SK-N-SH (cell line): ENCODE measurements at places on chromosomes 1 and 21. TPM values are rescaled to one million over a fixed set of nuclear protein-coding genes. Genes with fewer than 3 reads are reported as not detected.

GRCh38 chr1:100927276-100927675, 31.4 kb downstream of the SLC30A7 start:
- DNase-seq, result no peak

DNA sequence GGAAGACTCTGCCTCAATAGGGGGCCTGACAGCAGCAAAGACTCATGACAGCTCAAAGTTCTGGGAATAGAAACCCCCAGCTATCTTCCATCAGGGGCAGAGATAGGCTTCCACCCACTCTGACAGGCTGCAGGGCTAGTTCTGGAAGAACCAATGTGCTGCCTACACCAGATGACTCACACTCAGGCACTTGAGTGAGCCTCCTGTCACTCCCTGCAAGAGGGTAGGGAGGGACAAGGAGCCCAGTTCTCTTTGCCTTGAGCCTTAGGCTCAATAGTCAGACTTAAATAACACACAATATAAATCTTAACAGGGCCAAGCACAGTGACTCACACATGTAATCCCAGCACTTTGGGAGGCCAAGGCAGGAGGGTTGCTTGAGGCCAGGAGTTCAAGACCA, 386.4 kb downstream of the HHAT start:
- DNase-seq, result no peak

Gene SPATA21
- polyA plus RNA-seq, result 0.10 TPM in 1 of 2 replicates, not detected in the other

- DNase-seq, result no peak
Observed at GRCh38 chr1:66676613-66677298, 75.5 kb upstream of the DYNLT5 start.

GRCh38 chr1:227947676-227948492, at the start of gene WNT9A:
WNT9A (minus strand) TSS chr1:227947932; CDS start chr1:227947887, 45 bp downstream.
- DNase-seq, result peak; percentile 81

Gene NTNG1
- polyA plus RNA-seq, result 0.03 and 0.13 TPM in 2 replicates

Gene KDF1
- not detected in 2 replicates for polyA plus RNA-seq

DNA sequence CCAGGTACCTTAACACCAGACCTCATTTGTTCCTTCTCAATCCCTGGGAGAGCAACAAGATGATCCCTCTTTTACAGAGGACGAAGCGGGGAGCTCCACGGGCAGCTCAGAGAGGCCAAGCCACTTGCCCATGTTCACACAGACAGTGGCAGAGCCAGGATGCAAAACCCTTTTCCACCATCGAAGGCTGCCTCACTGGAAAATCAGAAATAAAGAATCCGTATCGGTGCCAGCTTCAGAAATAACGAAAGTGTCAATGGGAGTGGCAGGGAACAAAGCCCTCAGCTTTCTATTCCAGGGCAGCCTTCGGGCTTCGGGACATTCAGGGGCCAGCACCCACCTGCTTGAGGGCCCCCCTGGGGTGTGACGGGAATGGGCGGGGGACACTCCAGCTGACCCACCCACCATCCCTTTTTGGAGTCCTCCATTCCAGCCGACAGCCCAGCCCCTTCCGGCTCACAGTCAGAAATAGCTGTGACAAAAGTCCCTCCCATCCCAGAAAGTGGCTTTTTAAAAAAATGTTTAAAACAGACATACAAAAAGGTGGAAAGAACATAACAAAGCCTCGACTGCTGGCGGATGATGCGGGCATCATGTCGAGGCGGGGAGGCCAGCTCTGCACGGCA, 6.0 kb downstream of the IFFO2 start:
- no peak for DNase-seq

Gene SMYD2
- 23.1 and 30.4 TPM in 2 replicates for polyA plus RNA-seq

Gene ANKRD34A
- polyA plus RNA-seq, result 2.6 and 3.6 TPM in 2 replicates

DNA sequence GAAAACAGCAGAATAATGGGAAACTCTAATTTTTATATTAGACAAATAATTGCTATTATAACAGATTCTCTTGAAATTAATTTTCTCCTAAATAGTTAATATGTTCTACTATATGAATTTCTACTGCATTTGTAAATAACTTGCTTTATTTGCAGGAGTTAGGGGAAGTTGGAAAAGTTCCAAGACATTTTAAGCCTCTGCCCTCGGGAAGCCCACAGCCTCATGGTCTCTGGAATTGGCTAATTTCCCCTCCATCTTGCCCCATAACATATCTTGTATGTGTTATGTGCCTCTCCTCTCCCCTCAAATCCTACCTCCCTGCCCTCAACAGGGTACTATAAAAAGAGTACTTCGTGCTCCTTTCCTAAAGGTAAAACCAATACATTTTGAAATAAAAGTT, 271.4 kb upstream of the NR5A2 start:
- DNase-seq, result no peak

- no peak for DNase-seq
Observed at GRCh38 chr1:48066936-48067335, 69.8 kb upstream of the TRABD2B start.

DNA sequence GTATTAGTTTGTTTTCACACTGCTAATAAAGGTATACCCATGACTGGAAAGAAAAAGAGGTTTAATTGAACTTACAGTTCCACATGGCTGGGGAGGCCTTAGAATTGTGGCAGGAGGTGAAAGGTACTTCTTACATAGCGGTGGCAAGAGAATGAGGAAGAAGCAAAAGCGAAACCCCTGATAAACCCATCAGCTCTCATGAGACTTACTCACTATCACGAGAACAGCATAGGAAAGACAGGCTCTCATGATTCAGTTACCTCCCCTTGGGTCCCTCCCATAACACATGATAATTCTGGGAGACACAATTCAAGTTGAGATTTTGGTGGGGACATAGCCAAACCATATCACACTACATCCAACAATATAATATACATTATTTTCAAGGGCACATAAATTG, 145.7 kb upstream of the BARHL2 start:
- DNase-seq, result no peak

GRCh38 chr21:36610201-36610600, 88.7 kb upstream of the SIM2 start:
- no peak for DNase-seq

GRCh38 chr1:11380500-11380899, 98.5 kb upstream of the DISP3 start:
- DNase-seq, result no peak

Gene RHOU
- 0.36 and 0.44 TPM in 2 replicates for polyA plus RNA-seq

- DNase-seq, result no peak
Observed at GRCh38 chr1:150981177-150981804, 801 bp upstream of the ANXA9 start.

Gene EPHA8
- polyA plus RNA-seq, result 0.02 and 0.18 TPM in 2 replicates

Gene GPR52
- 0.08 TPM in 1 of 2 replicates, not detected in the other for polyA plus RNA-seq

DNA sequence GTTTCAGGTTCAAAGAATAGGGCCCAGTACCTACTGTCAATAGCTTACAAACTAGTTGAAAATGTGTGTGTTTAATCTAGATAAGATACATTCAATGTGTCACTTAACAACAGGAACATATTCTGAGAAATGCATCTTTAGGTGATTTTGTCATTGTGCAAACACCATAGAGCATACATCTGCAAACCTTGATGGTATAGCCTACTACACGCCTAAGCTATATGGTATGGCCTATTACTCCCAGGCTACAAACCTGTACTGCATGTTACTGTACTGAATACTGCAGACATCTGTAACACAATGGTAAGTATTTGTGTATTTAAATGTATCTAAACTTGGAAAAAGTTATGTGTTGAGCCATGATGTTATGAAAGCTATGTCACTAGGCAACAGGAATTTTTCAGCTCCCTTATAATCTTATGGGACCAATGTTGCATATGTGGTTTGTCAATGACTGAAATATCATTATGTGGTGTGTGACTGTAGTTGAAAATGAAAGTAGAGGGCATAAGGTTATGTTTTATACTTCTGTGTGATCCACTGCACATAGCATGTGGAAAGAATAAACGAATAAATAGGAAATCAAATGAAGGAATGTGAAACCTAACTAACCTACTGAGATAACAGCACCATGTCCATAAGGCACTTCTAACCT, 129.0 kb upstream of the CAMK1G start:
- DNase-seq, result no peak

- DNase-seq, result peak; percentile 86
Observed at GRCh38 chr1:1441002-1441888, 5.8 kb downstream of the VWA1 start.

DNA sequence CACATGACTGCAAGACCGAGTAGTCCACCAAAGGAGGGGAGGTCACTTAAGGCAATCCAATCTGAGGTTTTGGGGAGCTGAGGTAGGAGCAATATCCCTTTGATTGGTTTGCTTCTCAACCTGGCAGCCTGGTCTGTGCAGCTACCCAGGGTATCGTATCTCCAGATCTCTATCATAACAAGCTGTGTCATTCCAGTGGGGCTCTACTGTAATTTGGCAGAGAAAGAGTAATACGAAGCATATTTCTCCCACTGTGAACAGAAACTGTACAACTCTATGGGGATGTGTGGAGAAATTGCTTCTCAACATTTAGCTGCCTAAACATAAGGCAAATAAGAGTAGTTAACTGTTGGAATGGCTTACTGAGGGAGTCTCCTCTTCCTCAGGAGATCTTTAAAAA, 20.6 kb downstream of the CD101 start:
- peak; percentile 44 for DNase-seq

DNA sequence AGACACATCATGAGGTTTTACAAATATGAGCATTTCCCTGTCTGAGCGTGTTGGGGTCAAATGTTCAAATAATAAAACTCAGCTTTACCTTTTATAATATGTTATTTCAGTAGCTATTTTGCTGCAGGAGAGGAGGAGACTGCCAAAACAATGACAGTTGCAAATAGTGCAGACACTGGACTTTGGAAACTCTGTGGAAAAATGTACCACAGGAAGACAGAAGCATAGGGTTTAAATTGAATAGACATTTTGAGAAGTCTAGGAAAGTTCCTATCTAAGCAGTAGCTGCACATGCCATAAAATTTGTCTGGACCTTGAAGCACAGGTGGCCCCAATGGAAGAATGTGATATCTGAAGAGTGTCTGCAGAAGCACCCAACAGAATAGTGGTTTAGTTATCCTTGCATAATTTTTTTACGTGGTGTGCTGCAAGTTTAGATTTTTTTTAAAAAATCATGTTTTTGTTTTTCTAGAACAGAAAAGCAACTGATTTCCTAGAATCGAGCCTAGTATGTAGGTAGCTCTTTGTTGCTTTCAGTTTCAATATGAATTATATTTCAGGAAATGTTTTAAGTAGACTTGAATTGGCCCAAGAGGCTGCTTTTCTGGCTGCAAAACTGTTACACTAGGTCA, 14.0 kb upstream of the GBP5 start:
- no peak for DNase-seq

Gene KMO
- polyA plus RNA-seq, result not detected in 2 replicates

DNA sequence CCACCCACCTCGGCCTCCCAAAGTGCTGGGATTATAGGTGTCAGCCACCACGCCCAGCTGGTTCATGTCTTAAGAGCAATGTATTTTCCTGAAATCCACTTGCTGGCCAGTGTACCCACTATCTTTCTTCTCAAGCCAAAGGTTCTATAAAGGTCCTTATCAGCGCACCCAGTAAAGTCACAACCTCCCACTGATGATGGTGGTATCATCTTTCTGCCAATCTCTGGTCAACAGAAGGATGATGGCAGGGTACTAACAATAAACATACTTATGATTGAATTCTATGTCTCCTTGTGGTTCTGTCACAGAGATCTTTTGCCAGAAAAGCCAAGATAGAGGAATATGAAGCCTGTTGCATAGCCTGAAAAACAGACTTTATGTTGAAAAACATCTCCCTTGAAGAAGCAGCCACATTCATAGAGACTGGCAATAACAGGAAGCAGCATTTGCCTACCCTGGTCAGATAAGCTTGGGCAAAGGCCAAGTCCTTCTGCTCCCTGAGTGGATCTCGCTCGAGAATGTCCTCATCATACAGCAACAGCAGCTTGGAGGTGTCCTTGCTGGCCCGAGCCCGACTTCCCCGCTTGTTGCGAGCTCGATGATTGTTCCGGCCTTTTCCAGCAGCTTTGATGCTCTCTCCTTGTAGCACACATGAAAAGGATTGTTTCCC, 73.0 kb downstream of the DAP3 start:
- DNase-seq, result no peak

DNA sequence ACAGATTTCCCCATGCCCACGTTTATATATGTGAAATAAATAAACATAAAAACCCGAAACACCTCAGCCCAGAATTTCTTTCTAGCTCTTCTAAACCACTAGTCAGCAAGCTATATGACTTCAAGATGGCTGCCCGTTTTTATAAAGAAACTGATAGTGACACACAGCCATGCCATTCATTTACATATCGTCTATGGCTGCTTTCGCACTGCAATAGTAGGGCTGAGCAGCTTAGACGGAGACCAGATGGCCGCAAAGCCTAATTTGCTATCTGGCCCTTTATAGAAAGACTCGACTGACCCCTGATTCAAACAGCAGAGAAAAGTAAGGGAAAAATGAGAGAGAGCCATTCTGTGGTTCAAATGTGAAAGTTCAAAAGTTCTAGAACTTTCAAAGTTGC, 45.7 kb upstream of the FMN2 start:
- no peak for DNase-seq

GRCh38 chr1:235073968-235074522, 54.6 kb downstream of the TOMM20 start:
- no peak for DNase-seq

DNA sequence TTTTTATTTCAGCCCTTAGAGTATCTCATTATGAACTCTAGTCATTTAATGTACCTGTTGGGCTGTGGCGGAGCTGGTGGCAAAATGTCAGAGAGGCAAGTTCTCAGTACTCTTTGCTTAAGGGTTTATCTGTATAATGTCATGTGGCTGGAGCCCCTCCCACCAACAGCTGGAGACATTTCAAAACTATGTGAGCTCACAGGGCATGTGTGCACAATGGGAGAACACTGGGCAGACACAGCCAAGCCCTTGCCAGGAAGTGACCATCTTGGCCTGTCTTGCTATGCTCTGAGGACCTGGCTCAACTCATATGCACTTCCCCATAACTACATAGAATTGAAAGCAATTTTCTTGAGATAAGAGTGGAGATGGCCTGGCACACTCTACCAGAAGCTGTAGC, 296.4 kb downstream of the PTPRU start:
- no peak for DNase-seq

GRCh38 chr1:198563583-198563982, 23.1 kb upstream of the ATP6V1G3 start:
- DNase-seq, result no peak

GRCh38 chr1:58318157-58319005, 228.1 kb downstream of the OMA1 start:
- no peak for DNase-seq

Gene ZBTB7B
- polyA plus RNA-seq, result 15.7 and 22.1 TPM in 2 replicates

DNA sequence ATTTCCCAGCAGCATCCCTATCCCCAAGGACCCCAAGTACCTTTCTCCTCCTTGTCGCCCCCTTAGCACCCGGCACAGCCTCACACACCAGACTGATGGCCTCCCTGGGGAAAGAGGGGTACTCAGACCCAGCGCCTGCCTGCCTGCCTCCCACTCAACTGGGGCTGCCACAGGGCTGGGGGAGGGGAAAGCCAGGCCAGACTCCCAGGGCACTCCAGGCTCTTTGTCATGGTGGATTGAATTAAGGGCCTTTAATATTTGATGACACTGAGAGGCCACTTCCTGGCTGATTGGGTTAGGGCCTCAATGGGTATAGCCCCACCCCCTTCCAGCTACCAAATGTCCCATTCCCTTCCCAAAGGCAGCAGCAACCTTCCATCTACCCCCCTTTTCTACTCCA, 1.8 kb downstream of the SHC1 start:
- peak; percentile 69 for DNase-seq
